Activated T-cell treated with anti-CD3 and anti-CD28 coated beads for 1 hour (primary cell): ENCODE measurements at places on chromosomes 7 and 10.

GRCh38 chr7:132029369-132030085 is 473.1 kb upstream of the PODXL start:
- DNase-seq = no peak

DNA sequence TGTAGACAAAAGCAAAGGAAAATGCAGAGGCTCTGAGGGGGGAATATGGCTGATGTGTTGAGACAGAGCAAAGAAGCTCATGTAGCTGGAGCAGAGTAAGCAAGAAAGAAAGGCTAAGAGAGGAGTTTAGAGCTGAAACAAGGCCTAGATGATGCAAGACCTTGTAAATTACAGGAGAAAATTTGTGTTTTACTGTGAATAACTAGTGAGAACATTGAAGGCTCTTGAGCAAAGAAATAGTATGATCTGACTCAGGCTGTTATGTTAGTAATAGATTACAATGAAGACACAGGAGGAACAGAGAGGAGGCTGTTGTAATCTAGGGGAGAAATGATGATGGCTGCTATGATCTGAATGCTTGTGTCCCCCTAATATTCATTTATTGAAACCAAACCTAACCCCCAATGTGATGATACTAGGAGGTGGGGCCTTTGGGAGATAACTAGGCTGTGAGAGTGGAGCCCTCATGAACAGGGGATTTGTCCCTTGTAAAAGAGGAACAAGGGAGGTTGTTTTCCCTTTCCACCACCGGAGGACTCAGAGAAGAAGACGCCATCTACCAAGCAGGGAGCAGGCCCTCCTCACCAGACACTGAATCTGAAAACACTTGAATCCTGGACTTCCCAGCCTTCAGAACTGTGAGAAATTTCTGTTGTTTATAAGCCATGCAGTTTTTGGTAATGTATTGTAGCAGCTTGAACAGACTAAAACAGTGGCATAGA is 394.9 kb downstream of the HTR7 start:
- no peak for DNase-seq

DNA sequence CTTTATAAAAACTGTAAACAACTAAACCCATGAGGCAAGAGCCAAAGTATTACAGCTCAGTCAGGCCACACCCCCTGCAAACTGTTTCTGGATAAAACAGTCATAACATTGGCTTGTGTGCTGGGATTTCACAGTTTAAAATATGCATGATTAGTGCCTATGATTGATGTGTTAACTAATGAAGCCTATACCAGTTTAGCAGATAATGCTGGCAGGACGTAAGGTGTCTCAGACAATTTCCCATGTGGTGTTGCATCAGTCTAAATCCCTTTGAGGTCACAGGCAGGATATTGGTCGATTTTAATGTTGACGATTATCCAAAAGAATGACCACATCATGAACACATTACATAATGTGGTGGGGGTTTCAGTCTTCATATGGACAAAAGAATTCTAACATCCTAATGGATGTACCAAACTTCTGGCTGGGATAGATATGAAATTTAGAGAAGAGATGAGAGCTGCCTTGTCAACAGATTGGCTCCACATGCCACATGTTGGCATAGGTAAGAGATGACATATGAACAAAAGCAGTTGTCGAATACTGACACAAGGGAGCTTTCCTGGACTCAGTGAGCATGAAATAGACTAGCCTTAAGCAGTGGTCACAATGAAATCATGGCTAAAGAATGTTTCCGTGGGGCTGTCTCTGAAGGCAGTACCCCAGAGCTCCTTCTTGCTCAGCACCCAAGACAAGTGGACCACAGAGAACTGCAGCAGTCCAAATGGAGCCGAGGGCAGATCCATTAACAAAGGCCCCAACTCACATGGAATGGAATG is 445.6 kb downstream of the GFRA1 start:
- DNase-seq = no peak

DNA sequence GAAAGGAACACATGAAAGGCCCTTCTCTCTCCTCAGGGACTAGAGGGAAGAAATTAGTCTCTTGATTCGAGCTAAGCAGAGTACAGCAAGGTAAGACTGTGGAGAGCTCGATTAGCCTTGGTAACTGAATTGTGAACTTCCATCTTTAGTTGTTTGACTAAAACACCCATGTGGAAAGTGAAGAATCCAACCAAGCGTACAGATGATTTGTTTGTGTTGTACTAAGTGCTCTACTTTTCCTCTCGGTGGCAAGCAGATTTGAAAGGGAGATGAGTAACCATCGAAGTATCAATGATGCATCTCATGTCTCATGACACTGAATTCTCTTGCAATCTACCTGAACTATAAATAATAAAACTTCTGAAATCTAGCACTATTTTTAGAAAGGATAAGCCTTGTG is 80.7 kb downstream of the FZD1 start:
- DNase-seq = no peak

- DNase-seq = no peak
These were observed 12.3 kb upstream of the DLD start for GRCh38 chr7:107878636-107879035.

DNA sequence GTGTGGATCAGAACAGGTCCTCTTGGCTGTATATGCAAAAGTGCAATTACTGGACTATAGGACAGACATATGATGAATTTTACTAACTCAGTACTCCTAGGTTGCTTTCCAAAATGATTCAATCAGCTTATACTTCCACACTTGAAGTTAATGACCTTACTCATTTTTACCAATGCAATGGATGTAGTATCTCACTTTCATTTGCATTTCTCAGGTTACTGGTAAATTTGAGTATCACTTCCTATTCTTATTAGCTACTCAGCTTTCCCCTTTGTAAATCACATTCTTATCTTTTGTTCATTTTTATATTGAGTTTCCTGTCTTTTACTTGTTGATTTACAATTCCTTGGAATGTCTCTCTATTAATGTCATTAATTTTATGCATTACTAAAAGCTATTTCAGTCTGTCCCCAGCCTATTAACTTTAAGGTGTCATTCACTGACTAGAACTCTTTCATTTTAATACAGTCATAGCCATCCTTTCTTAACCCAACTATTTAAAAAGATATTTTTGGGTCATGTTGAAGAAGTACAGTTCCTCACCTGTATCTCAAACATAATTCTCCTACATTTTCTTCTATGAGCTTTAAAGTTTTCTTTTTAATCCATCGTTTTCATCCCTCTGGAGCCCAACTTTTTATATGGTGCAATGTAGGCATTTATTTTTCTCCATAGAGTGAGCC is 88.6 kb downstream of the VIM start:
- DNase-seq = no peak

- no peak for DNase-seq
These were observed 87.7 kb downstream of the ZNF438 start for GRCh38 chr10:30944005-30944404.

GRCh38 chr10:34612938-34613337 is 202.2 kb downstream of the PARD3 start:
- DNase-seq = no peak

GRCh38 chr7:132708470-132708869 is 132.2 kb upstream of the PLXNA4 start:
- DNase-seq = no peak

DNA sequence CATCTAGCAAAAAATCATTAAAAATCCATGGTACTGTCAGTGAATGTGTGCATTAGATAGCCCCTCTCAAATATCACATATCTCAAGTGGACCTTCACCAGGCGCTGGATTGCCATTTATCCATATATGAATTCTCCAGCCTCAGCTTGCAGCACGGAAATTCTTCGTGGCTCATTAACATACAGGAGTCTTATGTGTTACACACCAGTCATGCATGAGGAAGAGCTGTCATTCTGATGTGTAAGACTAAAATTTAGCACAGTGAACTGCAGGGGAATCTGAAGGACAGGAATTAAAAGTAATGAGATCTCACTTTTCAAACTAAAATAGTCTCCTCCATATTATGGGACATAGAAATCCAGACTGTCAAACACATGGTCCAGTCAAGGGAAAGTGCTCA is 542.4 kb upstream of the DPP6 start:
- DNase-seq = no peak

DNA sequence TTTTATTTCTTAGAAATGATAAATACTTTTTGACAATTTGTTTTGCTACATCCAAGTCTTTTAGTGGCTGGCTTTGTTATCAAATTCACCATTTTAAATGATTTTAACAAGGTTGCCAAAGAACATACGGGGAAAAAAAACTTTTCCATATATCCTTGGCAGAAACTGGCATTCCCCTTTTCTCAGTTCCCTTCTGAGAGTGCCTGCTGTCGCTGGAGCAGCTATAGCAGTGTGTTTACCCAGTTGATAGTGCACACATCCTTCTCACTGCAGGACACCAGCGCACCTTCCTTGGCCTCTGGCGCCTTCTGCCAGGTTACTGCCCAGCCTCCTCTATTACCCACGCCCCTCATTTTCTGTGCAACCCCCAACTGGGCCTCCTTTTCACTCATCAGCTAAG is 94.1 kb downstream of the ALOX5 start:
- DNase-seq = no peak

- no peak for DNase-seq
These were observed 870 bp downstream of the FZD1 start for GRCh38 chr7:91264924-91265681.

- no peak for DNase-seq
These were observed 21.6 kb upstream of the COL13A1 start for GRCh38 chr10:69780077-69780476.

- no peak for DNase-seq
These were observed 16.0 kb downstream of the LGI1 start for GRCh38 chr10:93773705-93774104.

- DNase-seq = no peak
These were observed 116.8 kb upstream of the JCAD start for GRCh38 chr10:30176182-30176581.
